ENCODE measurements at places on chromosomes 12 and 14.

- no peak for DNase-seq
Measured at GRCh38 chr14:23136566-23137133, 17.6 kb upstream of the CEBPE start.

DNA sequence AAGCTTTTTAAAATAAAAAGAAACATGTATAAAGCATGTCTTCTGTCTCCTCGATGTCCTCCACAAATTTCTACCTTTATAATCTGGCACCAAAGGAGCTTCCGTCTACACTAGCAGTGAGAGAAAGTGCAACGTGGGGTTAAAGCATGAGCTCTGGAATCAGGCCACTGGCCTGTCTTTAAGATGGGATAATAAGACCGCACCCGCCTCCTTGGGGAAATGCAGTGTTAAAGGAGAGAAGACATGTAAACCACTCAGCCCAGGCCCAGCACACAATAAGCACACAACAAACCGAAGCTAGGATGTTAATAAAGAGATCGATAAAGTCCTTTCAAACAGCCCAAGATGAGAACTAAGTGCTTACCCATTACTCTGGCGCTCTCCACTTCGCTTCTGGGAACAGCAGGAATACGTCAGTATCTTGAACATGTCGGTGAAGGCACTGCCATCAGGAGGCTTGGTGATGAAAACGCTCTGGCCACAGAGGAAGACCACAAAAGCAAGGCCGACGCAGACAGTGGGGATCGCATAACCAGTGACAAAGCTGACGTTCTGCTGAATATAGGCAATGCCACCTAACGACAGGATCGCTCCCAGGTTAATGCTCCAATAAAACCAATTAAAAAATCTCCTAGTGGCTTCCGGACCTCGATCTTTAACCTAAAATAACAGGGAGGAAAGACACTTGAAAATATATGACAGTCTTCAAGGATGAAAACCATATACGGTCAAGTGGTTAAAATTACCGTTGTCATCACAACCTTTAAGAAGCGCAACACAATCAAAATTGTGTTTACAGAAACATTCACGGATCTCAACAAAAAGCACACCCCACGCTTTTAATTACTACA is 9.1 kb downstream of the SLC15A4 start:
- DNase-seq: no peak

DNA sequence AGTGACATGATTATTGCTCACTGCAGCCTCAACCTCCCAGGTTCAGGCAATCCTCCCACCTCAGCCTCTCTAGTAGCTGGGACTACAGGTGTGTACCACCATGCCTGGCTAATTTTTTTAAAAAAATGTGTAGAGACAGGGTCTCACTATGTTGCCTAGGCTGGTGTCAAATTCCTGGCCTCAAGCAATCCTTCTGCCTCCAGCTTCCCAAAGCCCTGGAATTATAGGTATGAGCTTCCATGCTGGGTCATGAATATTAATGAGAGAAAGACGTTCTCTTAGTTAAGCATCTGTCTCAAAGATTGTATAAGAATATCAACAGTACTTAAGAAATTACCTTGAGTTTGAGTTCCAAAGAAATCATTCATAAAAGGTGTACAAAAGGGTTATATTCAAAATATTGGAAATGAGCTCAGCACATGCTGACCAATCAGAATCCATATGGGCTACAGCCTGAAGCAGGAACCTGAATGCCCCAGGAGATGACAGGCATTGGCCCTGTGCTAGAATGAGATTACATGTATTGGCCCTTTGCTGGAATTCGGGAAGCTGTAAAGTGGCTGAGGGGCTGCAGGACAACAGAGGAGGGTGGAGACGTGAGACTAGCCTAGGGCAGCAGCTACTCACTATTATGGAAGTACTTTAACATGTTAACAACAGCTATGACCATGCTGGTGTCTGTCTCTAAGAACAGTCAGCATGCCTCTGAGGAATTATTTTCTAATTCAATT is 157.0 kb upstream of the CPNE8 start:
- no peak for DNase-seq

GRCh38 chr14:28778138-28779117 is 11.8 kb downstream of the FOXG1 start:
- DNase-seq: no peak

DNA sequence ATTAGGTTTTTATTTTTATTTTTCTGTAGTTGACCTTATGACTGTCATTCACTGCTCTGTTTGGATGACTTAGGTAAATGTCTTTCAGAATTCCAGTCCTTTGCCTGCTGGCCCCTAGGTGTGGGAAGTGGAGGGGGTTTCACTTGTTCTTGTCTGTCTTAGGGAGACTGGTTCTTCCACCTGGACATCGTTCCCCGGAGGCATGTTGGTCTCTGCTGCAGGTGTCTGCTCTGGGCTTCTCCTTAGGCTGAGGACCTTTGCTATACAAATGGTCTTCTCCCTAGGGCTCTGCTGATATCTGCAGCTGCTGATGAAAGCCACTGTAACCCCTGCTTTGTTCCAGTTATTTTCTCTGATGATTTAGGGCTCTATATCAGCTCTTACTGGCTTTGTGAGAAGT is 97.1 kb downstream of the OTOGL start:
- DNase-seq: no peak

DNA sequence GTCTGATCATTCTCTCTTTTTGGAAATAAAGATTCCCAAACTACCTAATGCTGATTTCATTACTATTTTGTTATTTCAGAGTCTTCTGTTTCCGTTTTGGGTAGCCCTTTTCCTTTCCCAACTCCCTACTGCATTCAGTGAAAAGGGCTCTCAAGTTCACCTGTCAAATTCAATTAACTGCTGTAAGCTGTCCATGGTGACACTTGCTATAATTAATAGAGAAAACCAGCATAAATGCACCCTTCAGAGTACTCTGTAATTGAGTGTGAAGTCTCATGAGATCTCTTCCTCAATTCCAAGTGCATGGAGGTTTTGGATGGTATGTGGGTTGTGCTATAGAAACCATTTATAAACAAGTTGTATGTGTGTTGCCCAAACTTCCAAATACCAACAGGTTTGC is 187.2 kb downstream of the RPL10L start:
- DNase-seq: no peak

DNA sequence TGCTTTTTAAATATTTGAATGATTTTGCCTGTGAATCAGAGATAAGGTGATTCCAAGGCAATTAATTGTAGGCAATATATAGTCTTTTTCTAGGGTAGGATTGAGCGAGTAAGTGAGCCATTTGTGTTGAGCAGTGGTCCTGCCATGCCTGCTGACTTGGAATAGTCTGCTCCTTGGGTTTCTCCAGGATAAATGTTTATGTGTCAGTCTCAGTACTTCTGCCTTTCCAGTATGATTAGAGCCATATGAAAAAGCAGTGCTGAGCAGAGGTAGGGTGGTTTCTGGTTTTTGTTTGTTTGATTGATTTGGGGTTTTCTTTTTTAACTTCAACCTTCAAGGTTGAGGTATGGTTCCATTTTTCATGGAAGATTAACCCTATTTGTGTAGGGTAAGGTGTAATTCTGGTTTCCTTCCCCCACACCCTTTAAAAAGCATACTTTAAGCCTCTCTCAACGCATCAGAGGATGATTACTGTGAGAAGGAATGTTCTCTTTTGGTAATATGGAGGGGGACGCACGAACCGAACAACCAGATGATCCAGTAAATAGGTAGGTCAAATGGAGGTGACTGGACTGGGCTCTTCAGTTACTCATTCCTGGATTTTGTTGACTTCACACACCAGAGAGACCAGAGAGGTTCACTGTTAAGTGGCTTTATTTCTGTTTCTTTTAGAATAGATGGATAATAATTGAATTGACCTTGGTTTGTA is 22.7 kb downstream of the FRMD6 start:
- DNase-seq: no peak
